ENCODE measurements at places on chromosomes 3 and 15.

DNA sequence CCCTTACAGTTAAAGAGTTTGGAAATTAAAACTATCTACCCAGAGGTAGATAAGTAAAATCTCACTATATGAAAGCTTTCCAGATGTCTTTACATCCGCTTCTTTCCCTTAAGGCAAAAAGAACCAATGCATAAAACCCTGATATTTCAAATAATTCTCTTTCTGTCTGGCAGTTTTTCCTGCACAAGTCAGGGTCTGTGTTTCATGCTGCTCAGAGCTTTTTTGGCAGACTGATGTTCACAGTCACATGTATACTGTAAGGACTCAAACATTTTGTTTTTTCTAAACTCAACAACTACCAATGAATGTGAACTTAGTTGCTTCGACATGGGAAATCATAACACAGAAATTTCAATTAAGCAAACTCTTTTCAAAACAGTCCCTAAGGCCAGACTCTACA is 988.4 kb downstream of the EPHA3 start:
- DNase-seq: no peak

- no peak for DNase-seq
Measured at GRCh38 chr3:9091486-9092235, 128.4 kb upstream of the RAD18 start.

- no peak for DNase-seq
Measured at GRCh38 chr15:58594898-58595297, 154.6 kb downstream of the ADAM10 start.

GRCh38 chr3:57691411-57692132 is 1.3 kb downstream of the DENND6A start:
- DNase-seq: no peak

GRCh38 chr3:195297446-195297845 is 26.5 kb upstream of the XXYLT1 start:
- DNase-seq: no peak

GRCh38 chr3:144771381-144771870 is 799.8 kb downstream of the DIPK2A start:
- DNase-seq: no peak

GRCh38 chr15:67979281-67979680 is 74.8 kb upstream of the PIAS1 start:
- no peak for DNase-seq

DNA sequence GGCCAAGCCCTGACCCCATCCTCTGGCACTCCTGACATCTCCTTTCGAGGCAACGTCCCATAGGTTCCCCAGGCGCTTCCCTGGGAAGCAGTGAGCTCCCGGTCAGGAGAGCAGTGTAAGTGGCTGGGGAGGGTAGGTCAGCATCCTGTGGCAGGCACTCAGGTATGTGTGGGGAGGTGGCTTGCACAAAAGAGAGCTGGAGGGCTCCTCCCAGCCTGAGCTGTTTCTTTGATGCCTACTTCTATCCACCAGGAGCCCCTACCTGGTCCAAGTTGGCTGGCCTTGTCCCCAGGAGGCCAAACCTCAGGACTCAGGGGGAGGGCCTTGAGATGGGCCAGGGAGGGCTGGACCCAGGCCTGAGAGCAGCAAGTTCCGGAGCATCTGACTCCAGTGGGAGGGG is 31.7 kb upstream of the LINGO1 start:
- DNase-seq: peak; percentile 40

DNA sequence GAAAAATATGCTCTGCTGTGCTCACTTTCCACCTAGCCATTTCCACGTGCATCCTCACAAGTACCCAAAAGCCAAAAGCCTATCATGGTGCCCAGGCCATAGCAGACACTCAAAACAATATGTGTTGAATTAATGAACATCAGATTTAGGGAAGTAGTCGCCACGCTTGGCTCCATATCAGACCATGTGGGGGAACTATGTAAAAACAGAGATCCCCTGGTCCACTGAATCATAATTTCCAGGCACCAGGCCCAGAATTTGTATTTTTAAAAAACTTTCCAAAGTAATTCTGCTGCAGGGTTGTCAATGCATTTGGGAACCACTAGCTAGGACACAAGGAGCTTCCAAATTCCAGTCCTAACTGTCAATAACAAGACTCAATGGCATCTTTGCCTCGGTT is 77.3 kb downstream of the CNTN3 start:
- no peak for DNase-seq

DNA sequence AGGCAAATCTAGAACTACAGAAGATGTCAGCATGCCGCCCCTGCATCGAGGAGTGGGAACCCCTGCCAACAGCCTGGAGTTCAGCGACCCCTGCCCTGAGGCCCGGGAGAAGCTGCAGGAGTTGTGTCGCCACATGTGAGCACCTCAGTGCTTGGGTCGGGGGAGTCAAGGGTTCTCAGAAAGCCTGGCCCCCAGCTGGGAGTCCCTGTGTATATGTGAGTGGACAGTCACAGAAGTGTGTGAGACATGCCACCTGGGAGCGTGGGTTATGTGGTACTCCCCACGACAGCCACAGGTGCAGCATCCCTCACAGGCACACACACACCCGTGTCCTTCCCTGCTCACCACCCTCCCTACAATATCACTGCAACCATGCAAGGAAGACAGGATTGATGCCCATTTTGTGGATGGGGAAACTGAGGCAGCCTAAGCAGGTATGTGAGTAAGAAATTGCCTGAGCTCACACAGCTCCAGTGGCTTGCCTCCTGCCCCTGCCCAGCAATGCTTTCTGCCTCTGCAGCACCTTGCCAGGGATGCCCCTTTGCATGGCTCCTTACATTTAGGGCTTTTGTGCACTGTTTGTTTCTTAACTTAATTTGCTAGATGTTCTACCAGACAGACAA is 28.3 kb downstream of the C3orf20 start:
- no peak for DNase-seq

- no peak for DNase-seq
Measured at GRCh38 chr3:171384101-171384891, 75.9 kb downstream of the TNIK start.

- peak; percentile 46 for DNase-seq
Measured at GRCh38 chr15:39786447-39787056, 3.9 kb upstream of the FSIP1 start.

DNA sequence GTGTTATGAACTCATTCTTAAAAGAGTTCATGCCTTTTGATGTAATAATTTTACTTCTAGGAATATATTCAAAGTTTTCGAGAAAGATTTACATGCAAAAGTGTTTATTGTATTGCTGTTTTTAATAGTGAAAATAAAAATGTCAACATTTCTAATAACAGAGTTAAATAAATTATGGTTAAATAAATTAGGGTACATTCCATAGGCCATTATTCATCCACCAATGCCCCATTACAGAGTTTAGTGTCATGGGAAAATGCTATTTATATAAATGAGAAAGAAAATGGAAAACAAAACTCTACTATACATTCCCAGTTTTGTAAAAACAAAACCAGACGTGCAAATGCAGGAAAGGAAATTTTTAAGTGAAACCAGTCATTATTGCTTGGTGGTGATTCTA is 538.1 kb upstream of the TBL1XR1 start:
- DNase-seq: no peak

GRCh38 chr3:84891851-84892250 is 66.9 kb upstream of the CADM2 start:
- DNase-seq: no peak

DNA sequence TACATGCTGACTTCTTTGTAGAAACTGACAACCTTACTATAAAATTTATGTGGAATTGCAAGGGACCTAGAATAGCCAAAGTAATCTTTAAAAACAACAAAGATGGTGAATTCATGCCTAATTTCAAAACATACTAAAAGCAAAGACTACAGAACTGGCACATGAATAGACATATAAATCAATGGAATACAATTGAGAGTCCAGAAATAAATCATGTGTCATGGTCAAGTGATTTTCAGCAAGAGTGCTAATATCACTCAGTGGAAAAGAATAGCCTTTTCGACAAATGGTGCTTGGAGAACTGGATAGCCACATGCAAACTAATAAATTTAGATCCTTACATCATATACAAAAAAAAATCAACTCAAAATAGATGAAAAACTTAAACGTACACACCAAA is 8.7 kb downstream of the IMPG2 start:
- DNase-seq: no peak

DNA sequence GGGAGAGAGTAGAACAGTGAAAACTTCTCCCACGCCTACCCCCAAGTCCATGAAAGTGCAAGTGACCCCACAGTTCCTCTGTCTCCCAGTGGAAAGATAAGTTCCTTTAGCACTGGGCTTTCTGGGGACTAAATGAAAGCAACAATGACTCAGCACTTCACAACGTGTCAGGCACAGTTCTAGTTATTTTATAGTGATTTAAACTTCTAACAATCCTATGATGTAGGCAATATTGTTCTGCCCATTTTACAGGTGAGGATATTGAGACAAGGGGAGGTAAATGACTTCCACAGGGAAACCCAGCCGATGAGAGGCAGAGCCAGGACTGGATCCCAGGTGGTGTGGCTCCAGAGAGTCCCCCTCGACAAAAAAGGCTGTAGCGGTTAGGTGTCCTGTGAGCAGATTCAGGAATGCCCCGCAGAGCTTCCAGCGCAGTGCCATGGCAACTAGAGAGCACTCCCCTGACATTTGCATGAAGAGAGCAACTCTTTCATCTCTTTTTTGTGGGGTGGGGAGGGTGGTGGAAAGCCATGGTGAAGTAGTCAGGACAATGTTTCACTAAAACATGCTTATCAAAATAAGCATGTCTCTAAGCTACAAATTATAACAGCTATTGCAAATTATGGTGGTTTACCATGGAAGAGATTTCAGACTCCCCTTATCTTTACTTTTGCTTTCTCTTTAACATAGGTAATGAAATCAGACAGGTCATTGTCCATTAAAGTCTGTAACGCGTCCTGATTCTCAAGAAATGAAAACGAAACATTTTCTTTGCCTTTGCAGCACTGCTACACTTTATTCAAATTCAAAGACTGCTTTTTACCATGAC is 62.1 kb downstream of the NR2F2 start:
- DNase-seq: peak; percentile 53

- no peak for DNase-seq
Measured at GRCh38 chr3:16412192-16412800, 101.2 kb downstream of the RFTN1 start.

GRCh38 chr3:35640190-35641165 is 1.2 kb downstream of the ARPP21 start:
- no peak for DNase-seq

DNA sequence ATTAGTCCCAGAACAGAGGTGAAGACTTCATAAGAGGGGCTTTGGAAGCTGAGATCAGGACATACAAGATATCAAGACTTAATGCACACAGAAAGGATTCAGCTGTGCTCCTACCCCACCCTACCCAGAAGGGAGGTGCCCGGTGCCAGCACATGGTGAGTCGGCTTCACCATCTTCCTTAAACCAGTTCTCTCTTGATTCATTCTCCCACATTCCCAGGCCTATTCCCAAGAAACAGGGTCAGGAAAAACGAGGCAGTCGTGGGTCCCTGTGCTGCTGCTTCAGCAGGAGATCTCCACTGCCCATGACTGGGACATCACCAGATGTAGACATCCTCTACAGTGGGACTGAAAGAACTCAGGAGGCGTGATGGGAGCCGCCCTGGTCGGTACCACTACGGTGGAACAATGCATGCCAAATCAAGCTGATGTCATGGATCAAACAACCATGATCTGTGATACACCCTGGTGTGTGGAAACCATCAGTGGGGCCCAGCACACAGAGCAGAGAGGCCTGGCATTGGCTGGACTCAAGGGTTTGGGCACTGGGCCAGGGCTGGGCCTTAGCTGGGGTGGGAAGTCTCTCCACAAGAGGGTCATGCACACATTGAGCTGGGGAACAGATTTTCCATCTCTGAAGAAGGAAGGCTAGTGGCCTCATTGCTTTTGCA is 41.9 kb downstream of the CCDC12 start:
- no peak for DNase-seq

DNA sequence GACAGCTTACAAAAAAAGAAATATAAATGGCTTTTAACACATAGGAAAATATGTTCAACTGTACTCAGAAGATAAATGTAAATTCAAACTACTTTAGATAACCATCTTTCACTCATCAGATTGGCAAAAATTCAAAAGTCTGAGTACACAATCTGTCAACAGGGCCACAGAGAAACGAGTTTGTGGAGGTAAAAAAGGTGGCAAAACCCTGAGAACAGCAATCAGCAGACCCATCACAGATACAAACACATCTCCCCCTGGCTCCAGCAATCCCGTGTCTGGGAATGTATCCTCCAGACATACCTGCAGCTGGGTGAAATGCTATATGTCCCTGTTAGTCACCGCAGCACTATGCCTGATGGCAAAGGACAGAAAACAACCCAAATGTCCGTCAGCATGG is 149.5 kb downstream of the OSBPL10 start:
- no peak for DNase-seq

DNA sequence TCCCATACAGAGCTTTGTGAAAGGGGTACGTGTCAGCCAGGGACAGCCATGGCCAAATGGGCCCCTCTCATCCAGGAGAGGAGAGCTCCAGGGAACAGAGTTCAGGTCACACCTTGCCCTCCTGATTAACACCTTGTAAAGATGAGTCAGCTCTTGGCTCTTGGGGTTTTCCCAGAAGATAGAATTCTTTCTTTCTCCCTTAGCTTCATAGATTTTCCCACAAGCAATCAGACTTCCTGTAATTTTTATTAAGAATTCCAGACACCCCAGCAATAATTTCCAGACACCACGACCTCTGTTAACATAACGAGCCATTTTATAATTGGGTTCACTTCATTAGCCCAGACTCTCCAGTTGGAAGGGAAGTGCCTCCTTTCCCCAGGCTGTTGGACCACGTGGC is 86.4 kb downstream of the LRTM1 start:
- no peak for DNase-seq

GRCh38 chr3:134991472-134992010 is 196.5 kb downstream of the EPHB1 start:
- DNase-seq: no peak

GRCh38 chr3:181518222-181518621 is 193.5 kb upstream of the SOX2 start:
- DNase-seq: no peak

DNA sequence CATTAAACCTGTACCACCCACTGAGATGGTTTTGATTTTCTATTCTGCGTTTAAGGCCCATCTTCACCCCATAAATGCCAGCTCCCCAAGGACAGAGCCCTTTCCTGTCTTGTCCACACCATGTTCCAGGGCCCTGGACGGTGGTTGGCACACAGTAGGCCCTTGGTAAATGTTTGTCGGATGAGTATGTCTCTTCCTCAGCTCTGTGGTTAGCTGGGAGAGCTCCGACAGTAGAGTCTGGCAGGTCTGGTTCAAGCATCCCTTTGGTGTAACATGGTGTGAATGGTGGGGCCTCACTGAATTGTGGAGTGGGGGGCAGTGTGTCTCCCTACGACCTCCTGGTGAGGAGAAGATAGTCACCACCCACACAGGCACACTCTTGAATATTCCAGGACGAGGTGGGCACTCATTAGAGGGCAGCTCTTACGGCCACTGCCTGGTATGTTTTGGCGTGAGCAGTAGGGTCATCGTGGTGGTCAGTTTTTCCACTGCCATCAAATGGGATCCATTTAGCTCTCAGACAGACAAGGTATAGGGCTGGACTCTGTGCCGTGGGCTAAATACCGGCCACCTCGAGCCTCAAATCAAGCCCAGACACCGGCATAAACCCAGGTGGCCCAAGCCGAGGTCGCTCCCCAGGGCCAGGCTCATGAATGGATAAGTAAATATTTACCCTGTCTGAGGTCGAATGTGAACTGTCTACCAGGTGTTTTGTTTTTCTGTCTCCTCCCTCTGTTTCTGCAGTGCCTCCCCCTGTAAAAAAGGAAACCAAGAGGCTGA is 61.3 kb downstream of the SMAD3 start:
- no peak for DNase-seq

GRCh38 chr15:91473894-91474545 is 374.0 kb downstream of the SV2B start:
- DNase-seq: no peak
